Activated CD4-positive, CD25-positive, alpha-beta regulatory T cell (primary cell): ENCODE measurements at places on chromosomes 2 and 18.

GRCh38 chr18:55499526-55499925 is 88.5 kb downstream of the TCF4 start:
- DNase-seq: no peak

GRCh38 chr18:48029296-48029986 is 99.0 kb upstream of the SMAD2 start:
- no peak for DNase-seq

GRCh38 chr18:21129566-21130216 is 18.1 kb upstream of the ROCK1 start:
- DNase-seq: no peak

DNA sequence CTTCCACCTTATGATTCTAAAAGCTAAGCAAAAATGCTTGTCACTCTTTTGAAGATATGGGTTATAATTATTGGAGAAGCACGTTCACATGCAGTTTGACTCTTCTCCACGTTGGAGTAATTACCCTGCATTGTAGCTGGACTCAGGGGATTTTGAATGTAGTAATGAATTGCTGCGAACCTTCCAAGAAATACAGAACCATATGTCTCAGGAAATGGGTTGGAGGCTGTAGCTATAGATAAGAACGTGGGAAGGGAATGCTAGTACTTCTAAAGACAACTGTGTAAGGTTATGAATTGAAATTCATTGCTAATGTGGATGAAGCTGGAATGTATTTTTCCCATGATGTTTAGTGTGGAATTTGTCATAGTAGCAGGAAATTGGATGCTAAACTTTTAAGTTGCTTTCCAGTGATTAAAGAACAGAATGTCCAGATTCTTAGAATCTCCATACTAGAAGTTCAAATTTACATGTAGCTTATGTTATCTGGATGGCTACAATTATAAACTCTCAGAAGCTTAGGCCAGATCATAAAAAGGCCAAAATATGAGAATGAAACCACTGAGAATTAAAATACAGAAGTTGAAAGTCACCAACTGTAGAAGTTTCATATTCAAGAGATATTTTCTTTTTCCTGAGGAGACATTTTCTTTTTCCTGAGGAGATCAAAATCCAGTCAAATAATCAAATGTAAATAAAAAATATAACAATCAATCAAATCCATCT is 27.3 kb upstream of the SPOPL start:
- DNase-seq: no peak

DNA sequence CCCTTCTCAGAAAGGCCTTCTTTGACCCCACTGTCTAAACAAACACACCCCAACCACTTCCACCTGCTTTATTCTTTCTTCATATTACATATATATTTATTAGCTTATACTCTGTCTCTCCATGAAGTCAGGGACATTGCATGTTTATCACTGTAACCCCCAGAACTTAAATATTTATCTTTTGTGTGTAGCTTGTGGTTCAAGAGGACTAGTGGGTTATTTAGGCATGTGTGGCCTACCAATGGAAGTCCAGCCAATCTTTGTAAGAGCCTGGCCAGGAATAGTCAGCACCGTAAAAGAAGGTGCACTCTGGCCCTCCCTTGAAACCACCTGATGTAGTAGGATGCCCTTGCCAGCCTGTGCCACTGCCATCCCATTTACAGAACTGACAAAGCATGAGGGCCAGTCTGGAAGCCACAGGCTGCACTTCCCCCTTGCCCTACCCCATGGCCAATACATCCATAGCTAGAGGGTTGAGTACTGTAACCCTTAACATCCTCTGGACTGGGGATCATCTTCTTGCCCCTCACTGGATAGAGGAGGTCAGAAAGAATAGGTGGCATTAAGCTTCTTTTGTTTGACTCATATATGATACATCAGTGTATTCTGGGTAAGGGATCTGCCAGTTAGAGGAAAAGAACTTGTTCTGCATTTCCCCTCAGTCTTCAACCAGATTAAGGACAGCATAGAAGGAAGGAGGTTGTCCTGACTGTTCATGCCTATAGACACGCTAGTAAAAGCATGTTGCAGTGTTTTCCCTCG is 4.9 kb downstream of the NEMP2 start:
- no peak for DNase-seq
